Spleen (tissue), 13 donors: ENCODE measurements at places on chromosomes 13 and 19. TPM values are rescaled to one million over a fixed set of nuclear protein-coding genes. Genes with fewer than 3 reads are reported as not detected.

Gene PRRG2
- total RNA-seq, result 1.3 TPM

DNA sequence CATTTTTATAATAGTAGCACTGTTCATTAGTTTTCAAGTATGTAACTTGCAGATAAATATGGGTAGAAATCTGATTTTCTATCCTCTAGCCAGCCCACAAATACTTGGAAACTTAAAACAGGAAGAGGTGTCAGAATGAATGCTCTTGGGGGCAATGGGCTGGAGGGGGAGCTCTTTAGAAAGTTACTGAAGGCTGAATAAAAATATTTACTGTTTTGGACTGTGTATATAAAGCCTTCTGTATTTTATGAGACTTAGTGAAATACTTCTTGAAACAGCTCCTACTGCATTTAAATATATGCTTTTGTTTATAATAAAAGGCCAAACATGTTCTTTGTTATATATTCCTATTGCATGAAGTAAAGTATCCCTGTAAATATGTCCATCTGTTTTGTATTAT, 138.8 kb downstream of the RGCC start:
- no peaks in the 10 kb centered on the region for H3K27me3 ChIP-seq
- no peak for DNase-seq
- H3K36me3 ChIP-seq, result no peaks in the 10 kb centered on the region
- H3K27ac ChIP-seq, result no peak overlapping the region
- no peaks in the 10 kb centered on the region for H3K4me1 ChIP-seq

GRCh38 chr19:35138305-35138892, at the start of gene FXYD1:
Gene FXYD1, plus strand, starts transcription at chr19:35138824. Its CDS starts 1,256 bp downstream, at chr19:35140080.
- DNase-seq, result no peak
- H3K27ac ChIP-seq, result no peak within 1 kb of the TSS
- H3K36me3 ChIP-seq, result no peaks in the 10 kb centered on the region

DNA sequence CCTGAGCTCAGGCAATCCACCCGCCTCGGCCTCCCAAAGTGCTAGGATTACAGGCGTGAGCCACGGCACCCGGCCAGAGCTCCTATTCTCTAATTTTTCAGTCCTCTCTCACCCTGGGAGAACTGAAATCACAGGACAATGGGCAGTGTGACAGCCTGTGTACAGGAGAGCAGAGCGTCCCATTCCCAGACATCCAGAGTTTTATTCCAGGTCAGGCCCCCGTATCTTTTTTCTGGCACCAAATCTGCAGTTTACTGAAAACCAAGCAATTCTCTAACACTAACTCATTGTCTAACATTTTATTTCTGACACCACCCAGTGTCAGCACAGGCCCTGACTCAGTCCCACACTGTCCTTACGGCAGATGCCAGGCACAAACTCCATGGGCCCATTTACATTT, 6.7 kb downstream of the ZNF708 start:
- no peak overlapping the region for H3K4me3 ChIP-seq
- no peaks in the 10 kb centered on the region for H3K27me3 ChIP-seq
- no peak for DNase-seq
- peaks cover 24% of the 10 kb centered on the region for H3K36me3 ChIP-seq

DNA sequence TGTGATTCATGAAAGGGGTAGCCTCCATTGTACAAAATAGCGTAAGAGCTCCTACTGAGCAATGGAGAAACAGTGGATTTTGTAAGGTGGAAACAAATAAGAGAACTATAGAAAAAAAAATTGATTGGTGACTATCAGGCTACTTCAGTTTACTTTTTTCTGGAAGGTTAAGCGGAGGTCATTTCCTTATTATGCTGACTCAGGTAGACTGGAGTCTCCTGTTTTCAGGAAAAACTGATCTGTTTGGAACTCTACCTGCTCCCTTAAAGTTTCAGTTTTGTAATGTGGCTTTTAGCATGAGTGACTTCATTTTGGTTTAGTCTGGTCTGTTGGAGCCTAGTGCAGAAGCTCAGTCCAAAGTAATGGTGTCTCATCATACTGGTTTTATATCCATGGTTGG, 3.4 kb downstream of the ZNF607 start:
- DNase-seq, result no peak
- H3K27me3 ChIP-seq, result no peaks in the 10 kb centered on the region
- H3K36me3 ChIP-seq, result peaks cover 4% of the 10 kb centered on the region
- peaks cover 12% of the 10 kb centered on the region for H3K4me1 ChIP-seq
